ENCODE measurements at places on chromosomes 5 and 9.

- no peak for DNase-seq
These were observed 11.0 kb downstream of the MPDZ start for GRCh38 chr9:13268469-13268868.

DNA sequence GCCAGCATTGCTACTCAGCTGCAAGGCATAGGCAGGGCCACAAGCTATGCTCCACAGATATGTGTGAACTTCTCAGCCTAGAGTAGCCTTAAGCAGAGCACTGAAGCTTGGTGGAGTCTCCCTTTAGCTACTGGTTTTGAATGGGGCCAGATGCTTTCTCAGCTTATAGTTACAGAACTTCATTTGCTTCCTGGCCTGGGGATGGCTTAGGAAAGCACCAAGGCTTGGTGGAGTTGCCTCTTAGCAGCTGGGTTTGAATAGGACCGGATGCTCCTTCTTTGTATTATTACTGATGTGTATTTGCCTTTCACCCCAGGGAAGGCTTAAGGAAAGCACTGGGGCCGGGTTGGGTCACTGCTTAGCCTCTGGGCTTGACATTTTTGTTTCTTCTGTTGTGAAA lies 497.8 kb upstream of the SEMA6A start:
- no peak for DNase-seq

DNA sequence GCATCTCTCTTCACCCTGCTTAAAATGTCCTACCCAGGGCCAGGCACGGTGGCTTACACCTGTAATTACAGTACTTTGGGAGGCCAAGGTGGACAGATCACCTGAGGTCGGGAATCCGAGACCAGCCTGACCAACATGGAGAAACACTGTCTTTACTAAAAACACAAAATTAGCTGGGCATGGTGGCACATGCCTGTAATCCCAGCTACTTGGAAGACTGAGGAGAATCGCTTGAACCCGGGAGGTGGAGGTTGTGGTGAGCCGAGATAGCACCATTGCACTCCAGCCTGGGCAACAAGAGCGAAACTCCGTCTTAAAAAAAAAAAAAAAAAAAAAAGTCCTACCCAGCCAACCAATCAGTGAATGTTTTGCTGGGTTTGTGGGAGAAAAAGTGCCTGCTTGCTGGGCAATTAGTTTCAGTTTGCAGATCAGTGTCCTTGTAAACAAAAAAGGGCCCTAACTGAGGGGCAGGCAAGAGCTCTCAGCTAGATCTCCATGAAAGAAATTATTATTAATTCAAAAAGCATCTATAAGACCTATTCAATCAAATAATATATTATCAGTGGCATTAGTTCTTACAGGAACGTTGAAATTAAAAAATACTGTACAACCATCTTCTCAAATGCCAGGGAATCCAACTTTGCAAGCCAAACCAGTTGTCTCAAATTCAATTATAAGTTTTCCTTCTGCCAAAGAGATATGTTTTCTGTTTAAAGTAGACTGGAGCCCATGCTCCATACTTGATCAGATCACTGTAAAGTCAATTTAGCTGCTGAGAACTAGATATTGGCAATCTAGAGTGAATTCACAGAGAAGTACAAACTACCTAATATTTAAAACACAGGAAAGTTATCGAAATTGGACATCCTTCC lies 3.9 kb downstream of the MEGF9 start:
- DNase-seq: no peak

DNA sequence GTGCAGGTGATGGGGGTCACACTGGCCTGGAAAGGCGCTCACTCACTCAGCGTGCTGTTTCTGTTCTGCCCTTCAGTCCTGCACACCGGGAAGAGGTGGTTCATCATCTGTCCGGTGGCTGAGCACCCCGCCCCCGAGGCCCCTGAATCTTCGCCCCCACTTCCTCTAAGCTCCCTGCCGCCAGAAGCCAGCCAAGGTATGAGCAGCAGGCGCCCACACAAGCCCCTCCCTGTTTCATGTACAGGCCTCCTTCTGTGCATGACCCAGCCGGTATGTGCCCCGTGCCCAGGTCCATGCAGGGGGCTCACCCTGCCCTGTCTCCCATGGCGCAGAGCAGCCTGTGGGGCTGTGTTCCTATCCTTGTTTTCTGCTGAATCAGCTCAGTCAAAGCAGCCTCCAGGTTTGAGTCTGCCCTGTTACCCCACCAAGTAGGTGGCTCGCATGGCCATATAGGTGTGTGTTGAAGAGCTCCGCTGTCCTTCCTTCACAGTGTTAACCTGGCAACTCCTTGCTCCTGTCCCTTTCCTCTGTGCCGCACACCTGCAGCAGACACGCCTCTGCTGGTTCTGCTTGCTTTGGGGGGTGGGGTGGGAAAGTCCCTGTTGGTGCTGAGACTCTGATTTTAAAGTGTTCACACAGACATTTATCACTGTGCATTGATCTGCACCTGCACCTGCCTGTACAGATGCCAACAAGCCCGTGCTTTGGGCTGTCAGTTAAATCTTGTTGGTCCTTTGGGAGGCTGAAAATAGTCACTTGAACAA lies 84.8 kb downstream of the WNK2 start:
- peak; percentile 11 for DNase-seq
